Stimulated activated CD4-positive, alpha-beta T cell treated with anti-CD3 and anti-CD28 coated beads, Interleukin-1b, Interleukin-23, amount 100 ng/mL, for 4 hours (primary cell): ENCODE measurements at places on chromosomes 6 and 20.

- no peak for DNase-seq
Measured at GRCh38 chr6:137867685-137868509, 838 bp downstream of the TNFAIP3 start.

DNA sequence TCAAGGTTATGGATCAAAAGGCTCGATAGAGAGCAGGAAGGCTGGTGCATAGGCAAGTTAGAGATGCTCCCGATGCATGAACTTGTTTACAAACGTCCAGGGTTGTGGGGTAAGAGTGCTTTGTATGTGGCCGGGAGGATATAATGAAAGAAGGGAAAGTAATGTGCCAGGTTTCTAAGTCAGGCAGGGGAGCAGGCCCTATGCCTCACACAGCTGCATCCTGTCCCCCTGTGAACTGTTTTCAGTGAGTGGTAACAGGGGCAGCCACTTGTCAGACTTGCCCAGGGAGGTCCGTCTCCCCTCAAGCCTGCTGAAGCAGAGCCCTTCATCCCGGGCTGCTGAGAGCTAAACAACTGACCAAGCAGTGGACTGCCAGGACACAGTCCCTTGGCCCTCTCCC lies 19.4 kb downstream of the KCNK5 start:
- DNase-seq, result no peak

DNA sequence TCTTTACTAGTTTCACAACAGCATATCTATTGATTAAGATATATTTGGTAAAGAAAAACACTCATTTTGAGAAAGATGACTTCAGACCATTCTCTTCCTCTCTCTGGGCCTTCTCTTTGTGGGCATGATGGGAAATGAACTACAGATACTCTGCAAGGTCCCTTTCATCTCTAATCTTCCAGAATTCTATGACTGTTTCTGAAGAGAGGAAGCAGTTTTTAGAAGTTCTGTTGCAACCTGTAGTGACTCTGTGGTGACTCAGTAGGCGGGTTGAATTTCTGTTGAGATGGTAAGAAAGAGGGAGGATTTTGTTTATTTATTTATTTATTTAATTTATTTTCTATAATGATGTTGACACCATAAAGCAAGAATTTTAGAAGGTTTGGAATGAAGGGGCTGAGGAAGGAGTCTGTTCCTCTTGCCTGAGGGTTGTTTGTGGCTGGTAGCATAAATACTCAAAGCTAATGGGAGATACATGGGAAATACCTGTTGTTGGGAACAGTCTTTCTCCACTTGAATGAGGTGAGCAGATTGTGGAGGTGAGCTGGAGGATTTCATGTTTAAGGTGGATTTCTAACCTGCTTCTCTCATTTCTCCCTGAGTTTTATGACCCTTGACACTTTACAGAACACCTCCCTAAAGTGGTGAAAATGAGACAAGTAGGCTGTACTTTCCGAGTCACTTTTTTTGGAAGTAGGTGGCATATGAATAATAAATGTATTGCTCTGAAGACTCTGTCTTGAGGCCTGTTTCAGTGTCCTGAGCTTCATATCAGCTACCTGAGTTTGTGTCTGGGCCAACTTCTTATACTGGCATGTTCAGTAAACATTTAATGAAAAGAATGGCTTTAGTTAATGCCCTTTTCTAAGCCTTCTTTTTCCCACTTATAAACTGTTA lies 15.0 kb downstream of the ACSS2 start:
- DNase-seq, result peak; percentile 17

GRCh38 chr6:163667372-163668060 lies 253.0 kb downstream of the QKI start:
- DNase-seq, result no peak

GRCh38 chr6:163731215-163732013 lies 316.9 kb downstream of the QKI start:
- no peak for DNase-seq

GRCh38 chr6:12200761-12201160 lies 89.4 kb upstream of the EDN1 start:
- no peak for DNase-seq

- DNase-seq, result no peak
Measured at GRCh38 chr20:19017104-19017690, 195.2 kb upstream of the SLC24A3 start.

- DNase-seq, result peak; percentile 90
Measured at GRCh38 chr6:46129629-46130511, at the start of gene ENPP4. Gene ENPP4, plus strand, starts transcription at chr6:46129989. Its CDS starts 9,595 bp downstream, at chr6:46139584.
